ENCODE measurements at places on chromosomes 6 and 20.

DNA sequence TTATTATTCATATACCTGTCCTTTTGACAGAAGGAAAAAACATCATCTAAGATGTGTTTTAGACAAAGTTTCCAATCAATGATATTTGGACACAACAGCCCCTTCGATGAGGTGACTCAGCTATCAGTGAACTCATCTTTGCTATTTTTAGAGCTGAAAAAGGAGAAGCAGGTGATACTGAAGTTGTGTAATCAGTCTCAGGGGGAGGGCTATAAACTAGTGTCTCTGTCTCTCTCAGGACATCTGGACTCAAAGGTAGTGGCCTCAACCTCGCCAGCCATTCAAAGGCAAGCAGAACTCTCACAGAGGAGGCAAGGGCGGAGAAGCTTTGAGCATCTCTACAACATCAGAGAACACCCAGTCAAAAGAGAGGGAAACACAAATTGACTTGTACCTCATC is 135.4 kb downstream of the BFSP1 start:
- no peak for DNase-seq

GRCh38 chr6:74070091-74070490 is 374.1 kb downstream of the CD109 start:
- no peak for DNase-seq

DNA sequence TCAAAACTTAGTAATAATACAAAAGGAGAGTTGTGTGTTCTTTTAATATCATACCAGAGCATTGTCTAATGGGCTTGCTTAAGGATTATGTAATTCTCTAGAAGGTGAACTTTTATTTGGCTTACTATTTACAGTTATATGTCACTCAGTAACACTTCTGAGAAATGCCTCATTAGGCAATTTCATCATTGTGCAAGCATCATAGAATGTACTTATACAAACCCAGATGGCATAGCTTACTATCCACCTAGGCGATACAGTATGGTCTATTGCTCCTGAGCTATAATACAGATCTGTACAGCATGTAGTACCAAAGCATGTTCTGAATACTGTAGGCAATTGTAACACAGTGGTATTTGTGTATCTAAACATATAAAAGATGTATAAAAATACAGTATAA is 340.1 kb downstream of the PHF3 start:
- no peak for DNase-seq

- no peak for DNase-seq
Measured at GRCh38 chr6:108883172-108883571, 35.0 kb downstream of the ARMC2 start.

GRCh38 chr6:83083476-83083875 is 16.0 kb downstream of the DOP1A start:
- DNase-seq: no peak

GRCh38 chr6:22036275-22036674 is 260.6 kb downstream of the PRL start:
- DNase-seq: peak; percentile 81

DNA sequence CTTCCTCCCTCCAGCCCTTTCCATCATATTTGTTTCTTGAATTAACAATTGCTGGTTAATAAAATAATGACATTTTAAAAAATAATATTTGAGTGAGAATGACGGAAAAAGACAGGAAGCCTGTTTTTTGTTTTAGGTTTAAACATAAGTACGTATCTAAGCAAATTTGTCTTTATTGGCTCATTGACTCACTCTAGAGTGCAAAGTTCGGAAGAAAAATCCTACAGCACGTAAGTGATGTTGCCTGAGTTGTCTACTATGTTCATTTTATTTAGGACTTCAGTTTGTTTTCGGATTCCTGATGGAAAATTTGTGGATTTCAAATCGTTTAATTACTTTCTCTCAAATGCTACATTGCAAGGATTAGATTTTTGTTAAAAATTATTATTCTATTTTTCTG is 1435.7 kb upstream of the ADGRB3 start:
- no peak for DNase-seq

DNA sequence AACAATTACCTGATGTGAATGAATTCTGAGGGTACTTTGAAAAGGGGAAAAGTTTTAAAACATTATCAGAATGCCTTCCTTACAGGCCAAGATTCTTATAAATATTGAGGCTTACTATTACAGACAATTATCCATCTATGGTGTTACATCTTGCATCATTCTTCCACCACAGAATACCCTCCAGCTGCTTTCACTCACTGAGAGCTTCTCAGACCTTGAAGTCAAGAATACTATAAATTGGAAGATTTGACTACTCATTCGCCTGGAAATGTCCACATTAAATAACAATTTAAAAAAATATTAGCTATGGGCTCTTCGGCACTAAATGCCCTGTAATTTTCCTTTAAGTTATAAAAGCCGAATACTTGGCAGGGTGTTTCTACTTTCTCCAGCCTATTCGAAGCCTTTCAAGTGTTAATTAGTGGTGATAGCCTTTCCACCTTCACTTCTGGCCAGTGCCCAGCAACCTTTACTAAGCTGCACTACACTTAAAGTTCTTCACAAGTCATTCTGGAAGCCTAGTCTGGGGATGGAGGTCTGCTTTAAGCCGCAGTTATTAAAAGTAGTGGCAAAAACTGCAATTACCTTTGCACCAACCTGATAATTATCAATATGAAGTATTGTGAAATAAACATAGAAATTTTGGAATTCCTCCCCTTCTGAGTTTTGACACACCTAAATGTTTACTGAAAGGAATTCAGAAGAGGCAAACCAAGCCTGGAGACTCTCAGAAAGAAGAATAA is 100.9 kb downstream of the BMP5 start:
- no peak for DNase-seq

DNA sequence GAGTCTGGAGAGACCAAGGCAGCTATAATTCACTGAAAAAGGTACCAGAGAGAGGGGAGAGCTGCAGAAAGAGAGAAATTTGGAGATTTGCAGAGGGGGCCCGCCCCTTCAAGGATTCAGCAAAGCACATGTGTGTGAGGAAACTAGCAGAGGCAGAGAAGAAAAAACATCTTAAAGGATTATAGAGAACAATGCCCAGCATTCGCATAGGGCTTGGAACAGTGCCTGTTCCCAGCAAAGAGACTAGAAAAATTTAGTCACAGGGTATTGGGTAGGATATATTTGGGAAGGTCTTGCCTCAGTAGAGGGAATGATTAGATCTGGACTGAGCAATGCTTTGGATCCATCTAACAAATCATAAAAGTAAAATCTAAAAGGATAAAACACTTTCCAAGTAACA is 44.0 kb downstream of the SRPK1 start:
- no peak for DNase-seq

Data from NCI-H1105 treated with DMSO at 0.1 percent for 48 hours (cell line).